ENCODE measurements at places on chromosomes 2 and 18.
A peak's percentile ranks its signal among the peaks of the same experiment; 100 is the strongest.

GRCh38 chr18:48956356-48956755 is 5.6 kb upstream of the SMAD7 start:
- no peak for DNase-seq

GRCh38 chr2:22807872-22808271 is 577.1 kb upstream of the KLHL29 start:
- no peak for DNase-seq

GRCh38 chr2:48906633-48907032 is 151.1 kb upstream of the LHCGR start:
- no peak for DNase-seq

DNA sequence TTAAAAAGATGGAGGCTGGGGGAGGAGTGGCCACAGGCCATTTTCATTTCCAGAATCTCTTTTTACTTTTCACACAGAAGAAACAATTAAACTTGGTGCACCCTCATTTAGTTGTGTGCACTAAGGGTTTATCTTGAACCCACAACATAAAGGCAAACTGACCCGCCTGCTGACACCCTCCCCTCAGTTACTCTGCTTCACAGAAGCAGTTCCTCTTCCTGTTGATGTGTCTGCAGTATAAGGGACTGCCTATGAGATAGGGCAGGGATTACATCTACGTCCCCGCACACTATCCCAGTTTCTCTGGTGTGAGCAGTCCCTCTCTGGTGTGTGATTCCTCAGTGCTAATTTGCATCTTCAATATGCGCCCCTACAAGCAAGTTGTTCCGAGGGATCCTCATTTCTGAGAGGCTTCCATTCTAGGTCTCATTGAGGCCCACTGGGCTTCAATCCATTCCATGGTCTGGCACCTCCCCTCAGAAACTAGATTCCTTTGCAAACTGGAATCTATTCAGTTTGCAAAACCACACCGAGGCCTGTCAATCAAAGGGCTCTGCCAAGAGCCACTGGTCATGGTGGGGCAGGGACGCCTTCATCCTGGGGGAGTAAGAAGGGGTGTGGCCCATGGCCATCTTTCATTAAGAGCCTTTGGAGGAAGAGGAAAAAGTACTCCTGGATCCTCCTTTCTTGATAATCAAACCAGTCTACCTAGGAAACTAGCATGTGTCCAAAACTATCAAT is 12.3 kb downstream of the CREG2 start:
- DNase-seq = no peak

GRCh38 chr18:78736015-78736690 is 243.5 kb upstream of the SALL3 start:
- DNase-seq = no peak

DNA sequence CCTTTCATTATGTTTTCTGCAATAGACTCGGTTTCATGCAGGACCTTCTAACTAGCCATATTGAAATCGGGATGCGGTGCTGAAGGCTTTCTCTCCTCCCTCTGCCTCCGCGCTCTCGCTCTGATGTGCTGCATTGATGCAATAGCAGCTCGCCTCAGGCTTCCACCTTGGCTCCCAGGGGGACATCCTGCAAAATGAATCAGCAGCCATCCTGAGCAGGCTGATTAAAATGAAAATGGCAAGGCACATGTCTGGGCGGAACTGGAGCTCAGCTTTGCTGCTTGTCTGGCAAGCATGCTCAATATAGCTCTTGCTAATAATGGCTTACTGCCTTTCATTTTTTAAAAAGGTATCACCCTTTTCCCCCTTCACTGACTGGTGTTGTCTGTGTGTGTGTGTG is 806 bp upstream of the MYT1L start:
- no peak for DNase-seq

- DNase-seq = no peak
Observed at GRCh38 chr2:166092889-166093288, 34.9 kb downstream of the SCN1A start.

DNA sequence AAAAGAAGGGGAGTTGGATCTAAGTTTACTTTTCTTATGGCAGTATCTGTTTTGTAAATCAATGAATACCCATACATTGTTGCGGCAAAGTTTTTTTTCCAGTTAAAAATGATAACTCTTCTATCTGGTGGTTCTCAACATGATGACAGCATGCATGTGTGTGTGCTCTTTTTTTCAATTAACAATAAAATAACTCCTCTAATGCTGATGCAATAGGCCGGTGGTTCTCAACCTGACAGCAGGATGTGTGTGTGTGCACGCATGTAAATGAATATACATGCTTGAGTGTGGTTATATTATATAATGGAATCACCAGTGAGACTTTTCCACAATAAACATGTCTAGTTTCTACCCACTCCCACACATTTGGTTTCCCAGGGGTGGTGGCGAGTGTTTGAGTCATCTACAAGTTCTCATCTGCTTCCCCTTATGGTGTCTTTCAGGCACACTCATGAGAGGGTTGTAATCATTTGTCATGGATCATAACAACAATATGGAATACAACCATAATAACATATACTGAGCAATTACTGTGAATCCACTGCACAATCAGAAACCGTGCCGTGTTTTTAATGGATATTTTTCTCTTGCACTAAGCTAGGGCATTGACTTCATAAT is 31.2 kb downstream of the PARD3B start:
- no peak for DNase-seq

DNA sequence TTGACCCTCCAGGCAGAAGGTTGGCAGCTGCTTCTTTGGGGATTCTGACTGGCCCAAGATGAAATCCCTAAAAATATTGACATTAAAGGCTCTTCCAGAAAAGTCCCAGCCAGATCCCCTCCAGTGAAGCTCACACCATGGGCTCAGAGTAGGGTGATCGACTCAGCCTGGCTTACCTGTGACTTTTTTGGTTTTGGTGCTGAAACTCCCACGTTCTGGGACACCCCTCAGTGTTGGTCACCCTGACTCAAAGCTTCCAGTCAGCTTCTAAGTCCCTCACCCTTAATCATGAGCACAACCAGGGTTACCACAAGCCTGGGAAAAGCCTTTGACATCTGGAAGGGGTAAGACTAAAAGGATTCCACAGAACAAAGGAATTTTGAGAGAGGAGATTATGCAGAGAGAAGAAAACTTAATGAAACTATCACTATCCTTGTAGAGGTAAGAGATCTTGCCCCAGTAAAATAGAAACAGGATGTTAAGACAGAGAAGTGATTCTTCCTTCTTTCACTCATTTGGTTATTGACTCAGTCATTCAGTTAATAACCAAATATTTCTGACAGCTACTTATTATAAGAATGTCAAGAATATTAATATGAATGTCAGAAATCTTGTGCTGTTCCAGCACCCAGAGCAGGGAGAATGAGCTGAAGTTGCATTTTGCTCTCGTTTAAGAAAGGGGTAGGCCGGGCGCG is 66.8 kb upstream of the SEC11C start:
- DNase-seq = no peak

DNA sequence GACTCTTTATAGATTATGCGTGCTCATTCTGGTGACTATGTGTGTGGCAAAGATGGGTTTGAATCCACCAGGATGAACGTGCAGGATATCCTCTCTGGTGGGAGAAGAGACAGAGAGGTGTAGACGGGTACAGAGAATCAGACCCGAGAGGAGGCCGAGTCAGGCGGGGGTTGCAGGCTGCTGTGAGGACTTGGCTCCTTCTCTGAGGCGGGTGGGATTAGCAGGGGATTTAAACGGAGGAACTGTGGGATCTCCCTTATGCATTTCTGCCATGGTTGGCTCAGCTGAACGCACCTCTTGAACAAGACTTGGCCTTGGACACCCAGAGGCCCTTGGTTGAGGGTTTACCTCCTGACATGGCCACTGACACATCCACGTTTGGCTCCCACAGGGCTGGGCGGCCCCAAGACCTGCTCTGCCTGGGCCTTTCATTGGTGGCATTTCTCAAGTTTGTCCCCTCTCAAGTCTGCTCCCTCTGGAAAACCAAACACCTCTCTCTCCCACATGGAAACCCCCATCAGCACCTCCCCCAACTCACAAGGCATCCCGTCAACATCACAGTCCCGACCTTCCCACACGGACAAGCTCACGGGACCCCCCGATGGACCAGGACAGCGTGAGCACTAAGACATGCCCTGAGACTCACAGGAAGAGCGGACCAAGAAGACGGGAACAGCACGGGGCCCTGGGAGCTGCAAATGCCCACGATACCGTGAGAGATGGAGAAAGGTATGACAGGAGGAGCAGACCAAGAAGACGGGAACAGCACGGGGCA is 158.3 kb downstream of the RTP5 start:
- DNase-seq = no peak

- DNase-seq = no peak
Observed at GRCh38 chr2:41940745-41941063, 107.1 kb upstream of the PKDCC start.

- no peak for DNase-seq
Observed at GRCh38 chr2:238158018-238158508, 707 bp upstream of the ERFE start.

DNA sequence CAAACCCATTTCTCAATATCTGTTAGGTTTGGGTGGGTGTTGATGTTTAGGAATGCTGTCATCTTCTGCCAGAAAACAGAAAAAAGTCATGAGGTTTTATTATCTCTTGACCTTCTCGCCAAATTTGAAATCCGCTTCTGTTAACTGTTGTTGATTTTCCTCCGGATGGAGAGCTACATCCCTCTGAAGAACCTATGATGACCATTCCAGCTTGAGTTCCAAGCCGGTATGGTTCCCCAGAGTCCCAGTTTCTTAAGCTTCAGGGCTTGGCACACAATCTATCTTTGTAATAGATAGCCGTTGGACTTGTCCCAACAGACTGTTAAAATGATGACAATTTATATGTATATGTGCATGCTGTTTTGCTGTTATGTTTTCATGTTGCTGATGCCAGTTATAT is 1201.0 kb downstream of the LRP1B start:
- DNase-seq = no peak

GRCh38 chr2:184312970-184313369 is 285.4 kb upstream of the ZNF804A start:
- DNase-seq = no peak

GRCh38 chr18:26502823-26503222 is 45.5 kb downstream of the KCTD1 start:
- DNase-seq = no peak

GRCh38 chr2:46615986-46616485 is 136.7 kb downstream of the TMEM247 start:
- no peak for DNase-seq

- DNase-seq = no peak
Observed at GRCh38 chr2:69848186-69848790, 18.8 kb downstream of the GMCL1 start.

GRCh38 chr18:69980982-69981804 is 33.5 kb upstream of the CD226 start:
- DNase-seq = no peak

GRCh38 chr2:200296118-200296517 is 10.4 kb upstream of the SPATS2L start:
- DNase-seq = no peak

- DNase-seq = no peak
Observed at GRCh38 chr2:144703852-144704708, 184.2 kb upstream of the ZEB2 start.

DNA sequence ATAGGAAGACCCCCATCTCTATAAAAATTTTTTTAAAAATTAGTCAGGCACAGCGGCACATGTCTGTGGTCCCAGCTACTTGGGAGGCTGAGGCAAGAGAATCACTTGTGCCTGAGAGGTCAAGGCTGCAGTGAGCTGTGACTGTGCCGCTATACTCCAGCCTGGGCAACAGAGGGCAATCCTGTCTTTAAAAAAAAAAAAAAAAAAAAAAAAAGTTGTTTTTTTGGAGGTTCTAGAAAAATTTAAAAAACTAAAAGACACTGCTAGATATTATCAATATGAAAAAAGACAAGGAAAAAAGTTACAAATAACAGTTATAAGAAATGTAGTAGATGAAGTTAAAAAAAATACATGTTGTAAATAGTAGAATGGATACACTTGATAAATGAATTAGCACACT is 56.1 kb upstream of the C2orf15 start:
- DNase-seq = no peak

- peak; percentile 6 for DNase-seq
Observed at GRCh38 chr2:57906152-57906732, 140.4 kb upstream of the VRK2 start.

DNA sequence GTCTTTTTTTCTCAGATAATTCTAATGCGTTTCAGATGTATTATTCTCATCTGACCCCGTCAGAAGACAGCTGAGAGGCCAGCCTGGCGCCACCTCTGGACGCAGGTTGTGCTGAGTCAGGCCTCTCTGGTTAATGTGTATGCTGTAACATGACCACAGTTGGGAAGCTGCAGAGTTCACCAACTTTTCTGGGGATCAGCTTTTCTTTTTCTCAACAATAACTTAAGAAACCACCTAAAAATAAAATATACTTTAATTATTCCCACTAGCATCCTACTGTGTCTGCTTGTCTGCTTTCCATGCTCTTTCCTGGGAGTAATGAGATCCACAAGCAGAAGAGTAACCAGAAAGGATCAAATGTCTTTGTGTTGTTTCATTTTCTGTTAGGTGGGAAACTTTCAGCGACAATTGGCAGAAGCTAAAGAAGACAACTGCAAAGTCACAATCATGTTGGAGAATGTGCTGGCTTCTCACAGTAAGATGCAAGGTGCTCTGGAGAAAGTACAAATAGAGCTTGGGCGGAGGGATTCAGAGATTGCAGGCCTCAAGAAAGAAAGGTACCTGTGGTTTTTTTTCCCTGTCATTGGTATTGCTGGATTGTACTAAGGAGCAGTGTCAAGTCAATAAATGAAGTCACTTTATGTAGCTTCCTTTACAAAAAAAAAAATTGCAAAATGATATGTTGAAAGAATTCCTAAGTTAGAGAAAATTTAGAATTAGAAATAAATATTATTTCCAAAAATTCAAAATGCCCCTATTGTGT is 79.8 kb downstream of the CCDC150 start:
- no peak for DNase-seq

DNA sequence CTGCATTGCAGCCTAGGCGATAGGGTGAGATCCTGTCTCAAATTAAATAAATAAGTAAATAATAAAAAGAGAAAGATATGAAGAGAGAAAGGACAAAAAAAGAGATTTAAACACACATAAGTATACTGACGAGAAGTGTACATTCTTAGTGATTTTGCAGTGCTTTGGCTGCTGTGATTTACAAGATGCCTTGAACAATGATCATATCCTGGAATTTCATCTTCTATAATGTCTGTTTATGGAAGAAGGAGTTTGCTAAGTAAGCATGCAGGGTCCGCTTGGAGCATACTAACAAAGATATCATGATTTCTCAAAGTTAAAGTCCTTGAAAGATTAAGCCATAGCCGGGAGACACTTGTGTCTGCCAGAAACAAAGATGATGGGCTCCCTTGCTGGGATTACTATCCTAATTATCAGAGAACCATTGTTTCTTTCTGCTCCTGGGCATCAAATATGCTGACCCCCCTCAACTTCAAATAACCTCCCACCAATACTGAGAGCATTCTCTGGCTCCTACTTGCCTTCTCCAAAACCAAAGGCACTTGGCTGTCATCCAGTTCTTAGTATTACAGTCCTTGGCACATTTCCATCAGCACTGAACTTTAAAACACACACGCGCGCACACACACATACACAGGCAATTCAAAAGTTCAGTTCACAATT is 47.5 kb upstream of the STAM2 start:
- DNase-seq = no peak

GRCh38 chr2:64311191-64311910 is 142.6 kb upstream of the LGALSL start:
- no peak for DNase-seq

- no peak for DNase-seq
Observed at GRCh38 chr2:172376505-172377125, 50.8 kb upstream of the ITGA6 start.

- no peak for DNase-seq
Observed at GRCh38 chr2:200138391-200139124, 167.9 kb upstream of the SPATS2L start.
